Activated CD8-positive, alpha-beta memory T cell treated with anti-CD3 and anti-CD28 coated beads for 1 hour (primary cell): ENCODE measurements at places on chromosomes 7 and 10.

DNA sequence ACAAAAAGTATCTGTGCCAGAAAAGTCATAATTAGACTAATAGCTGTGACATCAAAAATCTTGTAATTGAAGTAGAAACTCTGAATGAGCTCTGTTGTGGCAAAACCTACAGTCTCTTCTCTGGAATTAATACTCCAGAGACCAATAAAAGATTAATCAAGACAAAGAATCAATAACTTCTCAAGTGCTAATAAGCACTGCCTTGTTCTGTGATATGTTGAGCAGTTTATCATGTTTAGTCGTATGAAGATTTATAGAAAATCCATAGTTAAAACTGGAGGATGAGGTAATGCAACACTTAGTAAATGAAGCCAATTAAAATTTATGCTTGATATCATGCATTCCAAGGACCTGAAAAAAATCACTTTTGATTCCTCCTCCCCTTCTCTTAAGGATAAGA is 72.3 kb upstream of the RNF32 start:
- no peak for DNase-seq

DNA sequence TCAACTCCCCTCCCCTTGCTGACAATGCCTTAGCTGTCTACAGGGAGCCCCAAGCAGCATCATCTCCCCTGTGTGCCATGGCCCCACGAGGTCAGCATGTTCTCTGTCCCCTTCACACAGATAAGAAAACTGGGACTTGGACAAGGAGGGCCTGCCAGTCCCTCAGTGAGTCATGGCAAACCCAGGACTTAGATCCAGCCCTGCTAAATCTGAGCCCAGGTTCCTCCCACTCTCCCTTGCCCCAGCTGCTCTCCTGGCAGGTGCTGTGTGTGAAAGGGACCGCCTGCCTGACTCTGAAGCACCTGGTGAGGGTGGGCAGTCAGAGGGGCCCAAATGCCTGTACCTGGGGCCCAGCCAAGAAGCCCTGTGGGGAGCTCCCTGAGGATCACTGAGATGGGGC is 7.4 kb downstream of the CRHR2 start:
- DNase-seq: no peak

GRCh38 chr10:75469006-75469616 is 37.7 kb downstream of the LRMDA start:
- DNase-seq: no peak

GRCh38 chr7:33212144-33212543 is 82.8 kb downstream of the BBS9 start:
- DNase-seq: no peak

- DNase-seq: no peak
These were observed 63.2 kb downstream of the CYP51A1 start for GRCh38 chr7:92071032-92071431.

DNA sequence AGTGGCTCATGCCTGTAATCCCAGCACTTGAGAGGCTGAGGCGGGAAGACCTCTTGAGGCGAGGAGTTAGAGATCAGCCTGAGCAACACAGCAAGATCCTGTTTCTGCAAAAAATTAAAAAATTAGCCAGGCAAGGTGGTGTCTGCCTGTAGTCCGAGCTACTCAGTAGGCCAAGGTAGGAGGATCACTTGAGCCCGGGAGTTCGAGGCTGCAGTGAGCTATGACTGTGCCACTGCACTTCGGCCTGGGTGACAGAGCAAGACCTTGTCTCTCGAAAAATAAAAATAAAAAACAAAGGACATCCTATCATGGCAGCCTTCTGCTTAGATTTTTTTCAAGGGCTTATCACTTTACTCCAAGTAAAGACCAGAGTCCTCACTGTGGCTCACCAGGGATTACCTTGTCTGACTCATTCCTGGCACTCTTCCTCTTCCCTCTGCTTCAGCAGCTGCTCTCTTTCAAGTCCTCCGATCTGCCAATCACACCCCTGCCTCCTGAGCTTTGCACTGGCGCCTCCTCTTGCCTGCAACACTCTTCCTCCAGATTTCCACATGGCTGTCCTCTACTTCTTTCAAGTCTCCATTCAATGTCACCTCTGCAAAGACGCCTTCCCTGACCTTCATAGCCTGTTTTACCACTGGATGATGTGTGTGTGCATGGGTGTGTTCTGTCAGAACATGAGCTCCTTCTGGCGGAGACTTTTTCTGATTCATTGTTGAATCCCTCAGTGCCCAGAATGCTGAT is 7.7 kb downstream of the PRTFDC1 start:
- DNase-seq: no peak

DNA sequence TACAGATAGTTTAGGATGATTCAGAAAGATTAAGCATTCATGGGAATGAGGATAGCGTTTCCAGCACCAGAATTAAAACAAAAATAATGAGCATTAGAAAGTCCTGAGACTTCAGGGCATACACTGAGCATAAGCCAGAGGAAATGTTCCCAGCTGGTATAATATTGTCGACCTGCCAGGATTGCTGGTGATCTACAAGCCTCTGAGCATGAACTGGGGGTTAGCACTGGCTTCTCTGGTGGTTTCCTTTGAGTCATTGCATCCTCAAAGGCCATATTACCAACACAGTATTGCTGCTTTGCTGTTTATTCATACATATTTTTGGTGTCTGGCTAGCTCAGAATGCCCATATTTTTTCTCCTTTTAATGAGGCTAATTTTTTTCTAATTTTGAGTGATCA is 10.7 kb upstream of the ATRNL1 start:
- no peak for DNase-seq

DNA sequence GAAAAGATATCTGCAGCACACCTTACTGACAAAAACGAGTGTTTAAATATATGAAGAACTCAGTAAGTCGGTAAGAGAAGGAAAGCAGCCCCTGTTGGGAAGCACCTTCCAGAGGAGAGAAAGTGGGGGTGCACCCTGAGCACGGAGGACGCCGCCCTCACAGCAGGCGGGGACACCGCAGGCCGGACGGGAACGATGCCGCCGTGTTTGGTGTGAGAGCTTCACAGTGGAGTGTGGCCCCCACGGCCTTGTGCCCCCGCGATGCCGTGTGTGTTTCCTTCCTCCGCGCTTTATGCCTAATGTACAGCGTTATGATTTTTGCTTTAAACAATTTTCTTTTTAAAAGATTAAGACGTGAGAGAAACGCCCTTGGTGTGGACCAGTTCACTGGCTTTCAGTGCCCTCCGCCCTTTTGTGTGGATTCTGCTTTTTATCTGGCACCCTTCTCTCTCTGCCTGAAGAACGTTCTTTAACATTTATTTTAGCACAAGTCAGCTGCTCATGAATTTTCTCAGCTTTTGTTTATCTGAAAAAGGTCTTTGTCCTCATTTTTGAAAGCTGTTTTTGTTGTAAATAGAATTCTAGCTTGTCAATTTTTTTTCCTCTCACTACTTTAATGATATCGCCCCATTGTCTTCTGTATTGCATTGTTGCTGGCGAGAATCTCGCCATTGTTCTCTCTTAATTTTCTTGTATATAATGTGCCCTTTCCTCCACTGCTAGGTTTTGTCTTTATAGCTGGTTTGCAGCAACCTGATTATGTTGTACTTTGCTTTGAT is 110.7 kb downstream of the INPP5A start:
- DNase-seq: no peak

DNA sequence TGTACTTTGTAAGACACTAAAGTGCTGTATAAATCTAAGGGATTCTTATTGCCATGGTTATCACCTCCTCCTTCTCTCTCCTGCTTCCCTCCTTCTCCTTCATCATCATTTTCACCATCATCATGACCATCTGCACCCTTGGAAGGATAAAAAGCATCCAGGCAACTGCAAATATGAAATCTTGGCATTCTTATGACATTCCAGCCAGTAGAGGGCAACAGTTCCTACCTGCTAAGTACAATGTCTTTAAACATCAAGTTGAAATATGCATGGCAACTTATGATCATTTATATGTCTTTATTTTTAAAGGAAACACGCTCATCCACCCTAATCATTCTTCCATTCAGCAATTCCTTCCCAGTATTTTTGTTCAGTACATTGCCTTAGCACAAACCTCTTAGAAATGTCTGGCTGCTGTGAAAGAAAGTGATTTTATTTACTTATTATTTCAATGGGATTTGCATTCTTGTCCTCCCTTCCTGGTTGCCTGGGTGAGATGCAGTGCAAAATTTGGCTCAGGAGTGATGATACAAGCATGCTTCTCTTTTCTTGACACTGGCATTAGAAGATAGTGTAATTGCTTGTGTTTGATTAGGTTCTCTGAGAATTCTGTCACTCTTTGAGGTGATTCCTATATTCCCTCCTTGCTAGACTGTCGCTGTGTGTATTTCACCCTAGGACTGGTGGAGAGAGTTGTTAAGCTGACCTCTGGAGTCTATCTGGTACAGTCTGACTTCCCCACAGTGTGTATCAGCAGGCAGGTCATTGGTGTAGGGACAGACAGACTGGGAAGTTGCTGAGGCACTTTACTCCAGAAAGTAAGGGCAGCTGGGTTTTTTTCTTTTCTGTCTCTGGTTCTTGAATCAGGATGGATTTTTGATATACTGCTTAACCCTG is 188.5 kb upstream of the BMPER start:
- no peak for DNase-seq

GRCh38 chr10:115854740-115855435 is 418.1 kb downstream of the GFRA1 start:
- DNase-seq: no peak

DNA sequence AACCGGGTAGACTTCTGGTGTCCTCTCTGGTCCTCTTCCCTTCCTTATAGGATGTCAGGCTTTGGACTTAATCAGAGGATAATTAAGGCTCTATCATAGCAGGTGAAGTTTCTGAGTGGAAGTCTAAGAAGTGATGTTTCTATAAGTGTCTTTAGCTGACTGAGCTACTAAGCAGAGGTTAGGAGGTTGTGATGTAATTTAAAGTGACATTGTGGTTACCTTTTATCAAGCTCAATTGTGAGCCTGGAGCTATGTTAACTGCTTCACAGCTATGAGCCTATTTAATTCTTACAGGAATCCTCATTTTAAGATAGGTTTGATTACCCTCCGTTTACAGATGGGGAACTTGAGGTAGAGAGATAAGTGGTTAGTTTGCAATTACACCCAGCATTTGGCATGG is 365.1 kb downstream of the AUTS2 start:
- no peak for DNase-seq

GRCh38 chr7:36190447-36191291 is 37.6 kb downstream of the EEPD1 start:
- no peak for DNase-seq

DNA sequence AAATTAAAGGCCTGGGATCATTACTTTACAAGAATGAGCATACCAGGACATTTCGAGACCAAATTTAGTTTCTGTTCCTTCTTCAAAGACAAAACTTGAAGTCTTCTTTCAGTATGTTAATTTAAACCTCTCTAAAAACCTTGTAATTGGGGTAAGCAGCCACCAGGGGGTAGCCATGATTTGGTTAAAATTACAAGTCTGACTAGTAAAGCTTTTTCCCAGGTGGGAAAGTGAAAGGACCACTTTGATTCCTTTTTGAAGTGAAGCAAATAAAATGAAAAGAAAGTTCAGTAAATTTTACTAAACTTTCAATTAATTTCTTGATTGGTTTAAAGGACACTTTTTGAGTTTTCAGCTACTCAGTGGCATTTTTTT is 294.3 kb downstream of the BBS9 start:
- DNase-seq: no peak

GRCh38 chr7:87574630-87575029 is 26.1 kb downstream of the ABCB1 start:
- no peak for DNase-seq

DNA sequence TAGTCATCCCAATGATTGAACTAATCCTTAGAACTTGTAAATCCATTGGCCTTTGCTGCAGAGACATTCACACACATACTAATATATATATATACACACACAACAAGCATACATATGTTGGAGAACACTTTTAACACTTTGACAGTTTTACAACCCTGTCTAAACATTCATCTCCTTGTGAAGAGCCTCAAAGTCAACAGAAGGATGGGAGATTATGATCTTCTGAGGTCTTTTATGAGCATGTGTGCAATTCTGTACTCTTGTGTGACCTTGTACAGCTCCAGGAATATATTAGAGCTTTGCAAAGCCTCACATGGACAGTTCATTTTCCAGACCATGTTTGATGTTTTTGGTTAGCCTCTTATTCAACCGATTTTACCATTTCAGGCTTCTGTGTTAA is 589.0 kb downstream of the NXPH1 start:
- DNase-seq: no peak

GRCh38 chr7:7696458-7697119 is 21.8 kb downstream of the RPA3 start:
- no peak for DNase-seq
